ENCODE measurements at places on chromosomes 6 and 20. TPM values are rescaled to one million over a fixed set of nuclear protein-coding genes. Genes with fewer than 3 reads are reported as not detected.

DNA sequence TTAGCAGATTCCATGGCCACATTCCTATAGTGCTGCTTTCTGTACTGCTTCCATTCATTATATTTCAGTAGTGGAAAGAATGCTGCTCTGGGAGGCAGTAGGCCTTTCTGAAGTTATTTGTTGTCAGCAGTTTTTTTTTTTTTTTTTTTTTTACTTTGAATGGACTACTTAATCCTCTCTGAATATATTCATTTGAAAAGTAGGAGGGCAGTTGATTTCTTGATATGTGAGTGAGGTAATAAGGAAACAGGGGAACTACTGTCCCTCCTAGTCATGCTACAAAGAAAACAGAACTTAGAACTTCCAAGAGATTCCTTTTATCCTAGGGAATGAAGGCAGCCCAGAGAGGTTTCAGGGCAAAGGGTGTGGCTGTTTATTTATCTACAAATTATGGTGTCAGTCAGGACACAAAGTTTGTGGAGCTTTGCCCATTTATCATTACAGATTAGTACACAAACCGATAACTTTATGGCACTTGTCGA lies 155.9 kb downstream of the JARID2 start:
- H3K36me3 ChIP-seq: no peaks in the 10 kb centered on the region
- no peak for DNase-seq

CGA gene
- total RNA-seq: not detected

- no peak overlapping the region for H3K4me3 ChIP-seq
- peak overlapping the region; percentile 54 for H3K27ac ChIP-seq
- peaks cover 83% of the 10 kb centered on the region for H3K36me3 ChIP-seq
- H3K27me3 ChIP-seq: no peaks in the 10 kb centered on the region
Measured at GRCh38 chr6:11196511-11197174, 35.8 kb downstream of the NEDD9 start.

DNA sequence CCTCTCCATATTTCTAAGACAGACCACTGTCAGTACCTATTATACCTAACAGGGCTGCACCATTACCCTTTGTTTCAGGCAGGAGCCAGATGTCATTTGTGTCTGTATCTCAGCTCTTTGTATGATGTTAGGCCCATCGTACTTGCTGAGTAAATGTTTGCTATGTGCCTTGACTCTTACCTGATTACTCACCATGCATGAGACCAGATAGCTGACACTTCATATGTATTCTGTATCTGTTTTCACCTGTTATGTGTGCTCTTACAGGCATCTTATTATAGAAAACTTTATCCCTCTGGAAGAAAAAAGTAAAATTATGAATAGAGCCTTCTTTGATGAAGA lies 31.7 kb upstream of the ASXL1 start:
- H3K36me3 ChIP-seq: peaks cover 36% of the 10 kb centered on the region
- H3K4me1 ChIP-seq: peaks cover 17% of the 10 kb centered on the region
- DNase-seq: no peak
- no peak overlapping the region for H3K27ac ChIP-seq
- H3K4me3 ChIP-seq: no peak overlapping the region

HAO1 gene
- not detected for total RNA-seq

DNA sequence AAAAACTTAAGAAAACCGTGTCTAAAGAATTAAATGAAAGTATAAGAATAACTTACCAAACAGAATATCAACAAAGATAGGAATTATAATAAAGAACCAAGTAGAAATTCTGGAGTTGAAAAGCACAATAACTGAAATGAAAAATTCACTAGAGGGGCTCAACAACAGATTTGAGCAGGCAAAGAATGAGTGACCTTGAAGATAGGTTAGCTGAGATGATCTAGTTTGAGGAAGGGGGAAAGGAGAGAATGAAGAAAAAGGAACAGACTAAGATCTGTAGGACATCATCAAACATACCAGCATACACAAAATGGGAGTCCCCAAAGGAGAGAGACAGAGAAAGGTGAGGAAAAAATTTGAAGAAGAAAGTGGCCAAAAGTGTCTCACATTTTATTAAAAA lies 37.7 kb upstream of the TULP1 start:
- peaks cover 14% of the 10 kb centered on the region for H3K27me3 ChIP-seq
- no peaks in the 10 kb centered on the region for H3K4me1 ChIP-seq
- peaks cover 2% of the 10 kb centered on the region for H3K36me3 ChIP-seq
- H3K27ac ChIP-seq: no peak overlapping the region

DPPA5 gene
- total RNA-seq: not detected

DNA sequence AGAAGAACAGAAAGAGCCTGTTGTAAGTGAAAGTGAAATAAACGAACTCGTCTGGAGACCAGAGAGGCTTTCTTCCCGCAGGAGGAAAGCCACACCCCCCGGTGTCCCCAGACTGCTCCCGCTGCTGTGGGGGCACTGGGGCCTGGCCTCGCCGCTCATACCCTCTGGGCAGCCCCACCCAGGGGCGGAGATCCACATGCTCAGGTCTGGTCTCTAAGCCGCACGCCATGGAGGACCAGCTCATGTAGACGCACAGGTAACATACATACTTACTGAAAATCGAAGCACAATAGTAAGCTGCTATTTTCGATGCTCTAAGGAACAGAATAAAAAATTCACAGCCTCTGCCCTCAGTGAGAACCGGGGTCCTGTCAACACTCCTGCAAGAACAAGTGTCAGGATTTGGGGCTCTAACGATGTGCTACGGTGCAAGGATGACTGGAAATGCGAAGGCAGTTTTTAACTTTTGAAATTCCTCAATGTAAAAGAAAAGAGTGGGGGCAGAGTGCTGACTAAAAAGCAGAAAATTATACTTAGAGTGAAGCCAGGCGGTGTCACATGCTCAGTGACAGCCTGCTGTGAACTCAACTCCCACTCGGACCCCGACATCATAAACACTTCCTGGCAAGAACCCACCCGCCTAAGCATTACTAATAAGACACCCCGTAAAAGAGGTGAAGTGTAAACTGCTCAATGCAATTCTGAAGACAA lies 110.5 kb downstream of the IRF4 start:
- no peaks in the 10 kb centered on the region for H3K27me3 ChIP-seq
- H3K36me3 ChIP-seq: peaks cover 9% of the 10 kb centered on the region
- H3K4me1 ChIP-seq: peaks cover 76% of the 10 kb centered on the region
- peak; percentile 85 for DNase-seq

LAMA4 gene
- total RNA-seq: not detected

CPNE5 gene
- 0.79 TPM for total RNA-seq

XKR7 gene
- total RNA-seq: not detected

RAB23 gene
- 3.9 TPM for total RNA-seq

C6orf141 gene
- not detected for total RNA-seq

MDFI gene
- total RNA-seq: not detected

DNA sequence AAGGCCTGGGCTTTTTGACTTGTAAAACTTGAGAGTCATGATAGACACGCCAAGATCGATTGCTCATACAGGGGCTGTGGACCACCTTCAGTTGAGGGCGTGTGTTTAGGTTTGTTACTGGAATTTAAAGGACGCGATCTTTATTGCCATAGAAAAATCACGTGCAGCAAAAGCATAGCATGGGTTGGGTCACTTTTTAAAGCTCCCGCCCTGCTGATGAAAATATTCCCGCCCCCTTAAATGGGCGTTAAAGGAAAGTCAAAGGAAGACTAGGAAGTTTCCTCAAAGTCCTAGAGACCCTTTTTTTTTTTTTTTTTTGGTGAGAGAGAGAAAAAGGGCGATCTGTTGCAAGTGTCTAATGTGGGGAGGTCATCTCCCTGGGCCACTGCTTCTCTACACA lies 23.1 kb downstream of the TFAP2A start:
- H3K27ac ChIP-seq: no peak overlapping the region
- H3K36me3 ChIP-seq: peaks cover 7% of the 10 kb centered on the region
- no peak for DNase-seq
- H3K4me3 ChIP-seq: no peak overlapping the region
- H3K4me1 ChIP-seq: no peaks in the 10 kb centered on the region

DNA sequence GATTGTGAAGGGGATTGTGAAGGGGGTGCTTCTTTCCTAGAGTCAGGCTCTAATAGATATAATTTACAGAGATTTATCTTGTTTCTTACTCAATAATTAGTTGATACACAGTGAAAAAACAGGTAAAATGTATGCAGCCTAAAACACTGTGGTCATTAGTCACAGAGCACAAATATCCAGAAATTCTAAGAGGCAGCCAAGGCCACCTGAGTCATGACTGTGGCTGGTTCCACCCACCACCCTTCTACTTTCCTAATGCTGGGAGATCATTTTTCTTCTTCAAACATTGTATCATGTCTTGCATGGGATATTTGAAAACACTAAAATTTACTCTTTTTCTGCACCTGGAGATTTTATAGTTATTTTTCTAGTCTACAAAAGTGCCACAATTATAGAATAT lies 181.6 kb downstream of the OTOR start:
- no peaks in the 10 kb centered on the region for H3K36me3 ChIP-seq
- no peaks in the 10 kb centered on the region for H3K4me1 ChIP-seq
- H3K27ac ChIP-seq: no peak overlapping the region
- DNase-seq: no peak
- no peaks in the 10 kb centered on the region for H3K27me3 ChIP-seq

TUBB1 gene
- not detected for total RNA-seq

DNA sequence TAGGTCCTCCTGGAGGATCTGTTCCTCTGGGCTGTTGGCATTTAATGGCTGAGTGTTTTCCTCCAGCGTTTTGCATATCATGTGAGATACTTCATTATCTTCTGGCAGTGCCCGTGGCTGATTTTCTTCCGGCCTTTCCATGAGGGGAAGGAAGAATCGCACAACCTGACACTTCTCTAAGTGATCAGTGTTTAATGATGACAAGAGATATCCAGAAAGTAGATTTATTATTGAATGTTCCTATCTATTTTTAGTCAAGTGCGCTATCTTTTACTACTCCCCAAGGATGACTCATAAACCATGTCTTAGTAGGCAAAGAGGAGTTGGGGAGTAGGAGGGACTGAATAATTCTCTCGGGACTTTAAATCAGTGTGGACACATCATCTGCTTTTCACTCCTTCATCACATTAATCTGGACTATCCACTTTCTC lies 149.7 kb downstream of the PLCB4 start:
- H3K27me3 ChIP-seq: no peaks in the 10 kb centered on the region
- H3K4me1 ChIP-seq: no peaks in the 10 kb centered on the region
- H3K4me3 ChIP-seq: no peak overlapping the region
- DNase-seq: no peak
- H3K36me3 ChIP-seq: no peaks in the 10 kb centered on the region
- H3K27ac ChIP-seq: no peak overlapping the region

DNA sequence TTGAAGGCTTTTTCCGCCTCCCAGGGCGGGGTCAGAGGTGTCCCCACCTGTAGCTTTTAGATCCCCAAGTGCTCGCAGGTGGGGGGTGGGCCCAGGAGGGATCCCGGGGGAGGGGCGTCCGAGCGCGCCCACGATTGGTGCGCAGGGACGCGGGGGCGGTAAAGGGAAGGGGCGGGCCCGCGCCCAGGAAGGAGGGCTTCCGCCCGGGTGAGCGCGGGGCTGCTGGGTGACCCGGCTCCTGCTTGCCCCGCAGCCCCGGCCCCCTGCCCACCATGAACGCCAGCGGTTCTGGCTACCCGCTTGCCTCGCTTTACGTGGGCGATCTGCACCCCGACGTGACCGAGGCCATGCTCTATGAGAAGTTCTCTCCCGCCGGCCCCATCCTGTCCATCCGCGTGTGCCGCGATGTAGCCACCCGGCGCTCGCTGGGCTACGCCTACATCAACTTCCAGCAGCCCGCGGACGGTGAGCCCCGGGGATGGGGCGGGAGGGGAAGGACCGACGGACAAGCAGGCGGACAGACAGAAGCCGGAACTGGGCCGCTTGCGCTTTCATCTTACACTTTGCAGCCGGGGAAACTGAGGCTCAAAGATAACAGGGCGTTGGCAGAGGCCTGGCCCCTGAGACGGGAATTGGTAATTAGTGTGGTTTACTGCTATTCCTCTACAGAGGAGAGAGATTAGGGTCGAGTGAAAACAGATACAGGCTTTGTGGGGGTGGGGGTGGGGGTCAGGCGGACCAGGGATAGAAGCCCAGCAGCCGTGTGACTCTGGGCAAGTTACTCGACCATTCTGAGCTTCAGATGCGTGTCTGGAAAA lies at the start of gene PABPC1L:
PABPC1L (plus strand) TSS at position 189 of the 818 bp plus-strand sequence; CDS start at position 273, 84 bp downstream.
- DNase-seq: peak; percentile 81
- H3K27me3 ChIP-seq: no peaks in the 10 kb centered on the region
- H3K36me3 ChIP-seq: peaks cover 39% of the 10 kb centered on the region
- peaks cover 37% of the 10 kb centered on the region for H3K4me1 ChIP-seq

EDN3 gene
- not detected for total RNA-seq

PPP1R3G gene
- not detected for total RNA-seq

ZNF831 gene
- 10.2 TPM for total RNA-seq
